ENCODE measurements at places on chromosomes 6 and 20.

DNA sequence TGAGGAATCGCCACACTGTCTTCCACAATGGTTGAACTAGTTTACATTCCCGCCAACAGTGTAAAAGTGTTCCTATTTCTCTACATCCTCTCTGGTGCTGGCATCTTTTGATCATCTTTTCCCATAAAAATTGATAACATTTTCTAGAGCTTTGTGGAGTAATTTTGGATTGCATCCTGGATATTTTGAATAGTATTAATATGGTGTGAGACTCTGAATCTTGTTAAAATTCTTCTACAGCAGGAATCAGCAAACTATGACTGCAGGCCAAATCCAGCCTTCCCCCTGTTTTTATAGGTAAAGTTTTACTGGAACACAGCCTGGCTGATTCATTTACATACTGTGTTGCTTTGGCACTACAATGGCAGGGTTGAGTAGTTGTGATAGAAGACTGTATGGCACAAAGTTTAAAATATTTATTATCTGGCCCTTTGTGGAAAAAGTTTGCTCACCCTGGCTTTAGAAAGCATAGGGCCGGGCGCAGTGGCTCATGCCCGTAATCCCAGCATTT is 15.0 kb upstream of the RNF8 start:
- no peak for DNase-seq

GRCh38 chr6:157514659-157515496 is 133.9 kb downstream of the ZDHHC14 start:
- no peak for DNase-seq

DNA sequence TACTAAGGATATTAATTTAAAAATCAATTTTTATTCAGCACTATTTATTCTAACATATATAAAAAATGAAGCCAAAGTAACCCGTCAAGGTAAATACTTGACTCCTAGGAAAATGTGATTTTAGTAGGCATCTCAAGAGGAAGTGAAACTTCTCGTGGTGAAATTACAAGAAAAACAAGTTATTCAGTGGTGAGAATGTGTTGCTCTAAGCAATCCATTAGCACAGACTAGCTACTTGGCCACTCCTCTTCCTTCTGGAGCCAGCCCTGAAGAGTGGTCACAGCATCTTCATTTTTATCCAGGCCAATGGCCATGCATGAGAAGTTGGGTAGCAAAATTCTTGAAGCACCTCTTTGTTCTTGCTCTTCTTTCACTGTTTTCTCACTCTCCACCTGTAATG is 40.4 kb upstream of the GFRAL start:
- DNase-seq = no peak

- DNase-seq = no peak
Measured at GRCh38 chr6:170464524-170464979, 88.6 kb downstream of the PSMB1 start.

DNA sequence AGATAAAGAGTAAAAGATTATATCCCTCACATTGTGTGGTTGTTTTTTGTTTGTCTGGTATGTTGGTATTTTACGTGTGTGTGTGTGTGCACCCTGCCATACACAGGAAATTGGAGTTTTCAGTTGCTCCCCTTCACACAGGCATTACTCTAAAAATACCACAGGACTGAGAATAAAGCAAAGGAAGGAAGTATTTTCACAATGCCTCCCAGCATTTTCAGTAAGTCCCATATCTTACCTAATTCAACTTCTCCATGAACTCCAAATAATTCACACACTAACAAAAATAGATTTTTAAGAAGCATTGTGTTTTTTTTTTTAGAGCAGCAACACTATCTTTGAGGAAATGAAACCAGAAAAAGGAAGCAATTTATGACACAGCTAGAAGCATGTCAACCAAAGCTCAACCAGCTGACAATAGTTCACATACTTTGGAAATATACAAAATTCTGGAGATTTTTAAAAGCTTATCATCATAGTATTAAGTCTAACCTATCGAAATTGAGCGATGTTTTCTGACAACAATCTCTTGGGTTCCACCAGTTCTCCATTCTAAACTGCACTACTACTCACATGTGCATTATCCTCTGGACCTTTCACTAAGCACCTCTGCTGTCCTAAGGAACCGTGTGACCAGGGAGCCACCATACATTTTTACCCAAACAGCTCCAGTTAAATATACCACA is 2.1 kb downstream of the UBE2J1 start:
- no peak for DNase-seq

- no peak for DNase-seq
Measured at GRCh38 chr20:63552481-63553249, 1.3 kb upstream of the FNDC11 start.

Data from activated gamma-delta T cell (primary cell).